ENCODE measurements at places on chromosomes 11 and 22. TPM values are rescaled to one million over a fixed set of nuclear protein-coding genes. Genes with fewer than 3 reads are reported as not detected.

GRCh38 chr11:40986320-40986719 is 473.1 kb downstream of the LRRC4C start:
- DNase-seq: no peak

DNA sequence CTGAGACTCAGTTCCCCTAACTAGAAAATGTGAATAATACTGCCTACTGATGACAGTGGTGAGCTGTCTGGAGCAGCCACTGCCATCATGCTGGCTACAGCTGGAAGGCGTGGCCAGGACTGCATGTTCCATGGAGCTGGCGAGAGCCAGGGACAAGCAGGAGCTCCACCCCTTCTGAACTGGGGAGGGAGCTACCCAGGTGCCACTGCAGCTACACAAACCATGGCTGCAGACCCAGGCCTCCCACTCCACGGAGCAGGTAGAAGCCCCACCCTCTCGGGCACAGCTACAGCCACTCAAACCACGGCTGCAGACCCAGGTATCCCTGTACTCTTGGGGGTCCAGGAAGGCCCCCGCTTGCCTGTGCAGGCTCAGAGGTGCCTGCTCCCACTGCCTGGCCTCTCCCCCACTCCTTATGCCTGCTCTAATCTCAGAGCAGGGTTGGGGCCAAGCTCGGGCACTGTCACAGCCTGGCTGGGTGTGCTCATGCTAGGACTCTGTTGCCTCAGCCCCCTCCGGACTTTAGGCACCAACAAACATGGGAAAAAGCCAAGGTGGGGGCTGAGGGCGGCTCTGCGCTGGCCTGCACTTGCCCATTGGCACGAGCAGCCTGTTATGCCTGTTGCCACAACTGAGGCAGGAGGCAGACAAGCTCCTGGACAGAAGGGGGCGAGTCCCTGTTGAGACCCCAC is 51.7 kb downstream of the RAB30 start:
- DNase-seq: no peak

GRCh38 chr11:105740164-105740903 is 130.5 kb downstream of the GRIA4 start:
- no peak for DNase-seq

DNA sequence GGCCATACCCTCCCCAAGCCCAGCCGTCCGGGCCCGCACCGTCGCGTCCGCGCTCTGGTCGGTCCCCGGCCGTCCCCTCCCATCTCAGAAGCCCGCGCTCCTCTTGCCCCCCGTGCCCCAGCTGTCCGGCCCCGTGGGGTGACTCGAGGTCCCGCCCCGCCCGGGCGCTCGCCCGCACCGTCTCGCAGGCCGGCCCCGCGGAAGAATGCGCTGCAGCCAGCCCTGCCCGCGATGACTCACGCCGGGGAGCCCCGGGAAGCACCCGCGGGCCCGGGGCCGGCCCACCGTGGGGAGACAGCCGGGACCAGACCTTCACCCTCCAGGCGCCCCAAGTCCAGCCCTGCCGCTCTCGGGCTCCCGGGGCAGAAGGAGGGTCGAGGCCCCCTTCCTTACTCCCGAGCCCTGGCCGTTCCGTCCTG is 320 bp upstream of the PHLDA2 start:
- DNase-seq: no peak

- DNase-seq: peak; percentile 80
These were observed 4.3 kb downstream of the SMARCB1 start for GRCh38 chr22:23790819-23791737.

DNA sequence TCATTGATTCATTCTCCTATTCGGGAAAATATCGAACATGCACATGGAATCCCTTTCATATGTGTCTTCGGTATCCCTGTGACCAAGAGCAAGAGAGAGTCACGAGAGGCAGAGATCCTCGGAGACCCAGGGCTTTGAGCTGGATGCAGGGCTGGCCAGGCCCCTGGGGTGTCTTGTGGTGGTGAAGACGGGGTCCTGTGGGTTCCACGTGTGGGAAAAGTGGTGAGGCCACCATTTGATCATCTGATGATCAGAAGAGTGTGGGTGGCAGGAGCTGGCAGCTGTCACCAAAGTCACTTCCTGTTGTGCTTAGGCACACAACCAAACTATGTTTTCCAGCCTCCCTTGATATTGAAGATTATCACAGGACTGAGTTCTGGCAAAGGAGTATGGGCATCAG is 94.0 kb downstream of the BRD1 start:
- no peak for DNase-seq

DNA sequence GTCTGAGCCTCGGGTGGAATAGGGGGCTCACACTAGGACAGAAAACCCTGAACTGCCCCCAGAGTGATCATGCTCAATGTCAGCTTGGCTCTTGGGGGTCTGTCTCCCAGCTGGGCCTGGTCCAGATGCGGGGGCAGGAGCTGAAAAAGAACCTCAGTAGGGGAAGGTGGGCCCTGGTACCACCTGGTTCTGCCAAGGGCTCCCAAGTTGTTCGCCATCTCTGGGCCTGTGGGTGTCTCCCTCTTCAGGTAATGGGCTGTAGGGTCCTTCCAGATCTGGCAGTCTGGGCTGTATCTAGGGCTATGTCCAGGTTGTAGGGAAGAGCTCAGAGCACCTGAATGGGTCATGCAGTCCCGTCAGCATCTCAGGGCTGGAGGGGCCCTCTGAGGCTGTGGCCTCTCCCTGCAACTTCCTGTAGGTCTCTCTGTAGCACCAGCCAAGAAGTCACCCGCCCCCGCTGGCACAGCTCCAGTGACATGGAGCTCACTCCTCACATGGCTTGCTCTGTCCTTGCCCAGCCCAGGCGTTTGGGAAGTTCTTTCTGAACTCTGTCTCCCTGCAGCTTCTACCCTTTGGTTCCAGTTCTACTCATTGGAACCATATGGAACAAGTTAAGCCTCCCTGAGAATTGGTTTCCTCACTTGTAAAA is 33.0 kb upstream of the SOX10 start:
- peak; percentile 58 for DNase-seq

- DNase-seq: no peak
These were observed 1.4 kb upstream of the LIF start for GRCh38 chr22:30247974-30248373.

MOGAT2 gene
- not detected for total RNA-seq

OR51B2 gene
- not detected for total RNA-seq

OR51B5 gene
- total RNA-seq: not detected

RAB36 gene
- total RNA-seq: 18.2 TPM

ANGPTL5 gene
- total RNA-seq: not detected

OR5P2 gene
- not detected for total RNA-seq

SLC35F2 gene
- total RNA-seq: 6.5 TPM

C11orf87 gene
- total RNA-seq: not detected
